ENCODE measurements at places on chromosomes 2 and 18. TPM values are rescaled to one million over a fixed set of nuclear protein-coding genes. Genes with fewer than 3 reads are reported as not detected.

LTBP1 gene
- total RNA-seq = 409 TPM

ALK gene
- total RNA-seq = not detected

DNAH7 gene
- total RNA-seq = 0.24 TPM

SCYGR7 gene
- total RNA-seq = not detected

CTDSP1 gene
- 78.4 TPM for total RNA-seq

STPG4 gene
- total RNA-seq = 0.25 TPM

GKN2 gene
- not detected for total RNA-seq

CENPO gene
- total RNA-seq = 25.8 TPM

Measured in HFFc6 (cell line).